ENCODE measurements at places on chromosomes 6 and 20. TPM values are rescaled to one million over a fixed set of nuclear protein-coding genes. Genes with fewer than 3 reads are reported as not detected.

WFDC10B gene
- total RNA-seq, result not detected

OPRM1 gene
- 1.7 TPM for total RNA-seq

MTHFD1L gene
- total RNA-seq, result 18.4 TPM

TRIM10 gene
- 0.31 TPM for total RNA-seq

BTN3A1 gene
- 17.5 TPM for total RNA-seq

RSPH9 gene
- 6.2 TPM for total RNA-seq

DZANK1 gene
- total RNA-seq, result 4.2 TPM

RFX6 gene
- total RNA-seq, result not detected

SCRT2 gene
- total RNA-seq, result 2.0 TPM

WFDC2 gene
- total RNA-seq, result 3.4 TPM

TCP11 gene
- total RNA-seq, result 0.31 TPM

BTBD3 gene
- total RNA-seq, result 46.5 TPM

FUCA2 gene
- 13.4 TPM for total RNA-seq

NT5E gene
- 4.7 TPM for total RNA-seq

MCHR2 gene
- total RNA-seq, result 4.1 TPM

DOK5 gene
- 350 TPM for total RNA-seq

CCN6 gene
- total RNA-seq, result not detected

PMEPA1 gene
- total RNA-seq, result 8.3 TPM

TREML1 gene
- not detected for total RNA-seq

CTSZ gene
- 12.2 TPM for total RNA-seq

ARHGAP18 gene
- total RNA-seq, result 8.6 TPM

PDRG1 gene
- total RNA-seq, result 4.1 TPM

HCRTR2 gene
- 14.3 TPM for total RNA-seq

RIPOR3 gene
- 1.7 TPM for total RNA-seq

MAP3K5 gene
- 9.8 TPM for total RNA-seq

SPDEF gene
- not detected for total RNA-seq

SIRPD gene
- total RNA-seq, result not detected

HAO1 gene
- not detected for total RNA-seq

SNPH gene
- 23.4 TPM for total RNA-seq

DYNLT2 gene
- total RNA-seq, result 2.8 TPM

C20orf141 gene
- total RNA-seq, result not detected

All from occipital lobe (tissue), 3 donors.